ENCODE measurements at places on chromosomes 2 and 18.

GRCh38 chr2:198456418-198456817 is 652.0 kb downstream of the PLCL1 start:
- no peak for DNase-seq

- DNase-seq: no peak
These were observed 62.7 kb upstream of the CTDP1 start for GRCh38 chr18:79616651-79617510.

DNA sequence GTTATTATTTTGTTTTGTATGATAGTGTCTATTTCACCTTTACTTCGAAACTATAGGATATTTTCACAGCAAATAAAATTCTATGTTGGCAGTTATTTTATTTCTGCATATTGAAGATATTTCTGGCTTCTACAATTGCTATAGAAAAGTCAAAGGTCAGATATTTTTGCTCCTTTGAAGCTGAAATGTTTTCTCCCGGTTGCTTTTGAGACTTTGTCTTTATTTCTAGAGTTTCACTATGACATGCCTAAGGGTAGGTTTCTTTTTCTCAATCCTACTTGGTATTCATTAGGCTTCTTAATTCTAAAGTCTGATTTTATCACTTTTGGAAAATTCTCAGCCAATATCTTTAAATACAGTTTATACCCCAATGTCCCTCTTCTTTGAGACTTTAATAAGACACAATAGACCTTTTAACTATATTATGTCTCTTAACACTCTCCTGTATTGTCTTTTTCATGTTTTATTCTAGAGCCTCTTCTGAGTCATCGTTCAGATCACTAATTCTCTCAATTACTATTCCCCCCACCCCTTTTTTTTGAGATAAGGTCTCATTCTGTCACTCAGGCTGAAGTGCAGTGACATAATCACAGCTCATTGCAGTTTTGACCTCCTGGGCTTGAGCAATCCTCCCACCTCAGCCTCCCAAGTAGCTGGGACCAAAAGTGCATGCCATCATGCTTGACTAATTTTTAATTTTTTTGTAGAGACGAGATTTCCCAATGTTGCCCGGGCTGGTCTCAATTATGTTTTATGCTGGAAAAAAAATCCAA is 50.5 kb downstream of the USP37 start:
- no peak for DNase-seq

DNA sequence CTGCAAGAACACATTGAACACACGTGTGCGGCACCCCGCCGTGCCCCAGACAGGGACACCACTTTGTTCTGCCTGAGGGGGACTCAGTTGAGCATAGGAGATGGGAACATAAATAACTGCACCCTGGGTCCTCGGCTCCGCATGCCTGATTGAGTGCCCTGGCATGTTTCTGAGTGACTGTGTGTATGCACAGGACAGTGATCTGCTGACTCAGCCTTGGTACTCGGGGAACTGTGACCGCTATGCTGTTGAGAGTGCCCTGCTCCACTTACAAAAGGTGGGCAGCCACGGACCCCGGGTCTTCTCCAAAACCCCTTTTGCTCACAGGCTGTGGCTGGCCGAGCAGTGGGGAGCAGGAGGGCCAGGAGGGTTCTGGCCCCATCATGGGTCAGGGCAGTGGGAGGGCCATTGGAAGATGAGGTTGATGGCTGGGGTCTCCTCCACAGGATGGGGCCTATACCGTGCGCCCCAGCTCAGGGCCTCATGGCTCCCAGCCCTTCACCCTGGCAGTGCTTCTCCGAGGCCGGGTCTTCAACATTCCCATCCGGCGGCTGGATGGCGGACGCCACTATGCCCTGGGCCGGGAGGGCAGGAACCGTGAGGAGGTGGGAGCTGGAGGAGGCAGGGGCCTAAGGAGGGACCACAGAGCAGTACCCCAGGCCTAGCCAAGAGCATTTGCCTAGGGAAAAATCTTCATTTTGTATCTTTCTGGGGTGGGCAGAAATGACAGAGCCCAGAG is 16.9 kb downstream of the SH2D6 start:
- DNase-seq: no peak
